ENCODE measurements at places on chromosomes 13 and 19. TPM values are rescaled to one million over a fixed set of nuclear protein-coding genes. Genes with fewer than 3 reads are reported as not detected.

ZNF235 gene
- total RNA-seq: 2.4 TPM

DIRAS1 gene
- 4.2 TPM for total RNA-seq

RASAL3 gene
- not detected for total RNA-seq

SMIM44 gene
- total RNA-seq: not detected
